ENCODE measurements at places on chromosomes 5 and 9. TPM values are rescaled to one million over a fixed set of nuclear protein-coding genes. Genes with fewer than 3 reads are reported as not detected.

- no peak for DNase-seq
Measured at GRCh38 chr9:27423915-27424710, 100.0 kb upstream of the IFNK start.

Gene HRH2
- total RNA-seq: 1.4 TPM

DNA sequence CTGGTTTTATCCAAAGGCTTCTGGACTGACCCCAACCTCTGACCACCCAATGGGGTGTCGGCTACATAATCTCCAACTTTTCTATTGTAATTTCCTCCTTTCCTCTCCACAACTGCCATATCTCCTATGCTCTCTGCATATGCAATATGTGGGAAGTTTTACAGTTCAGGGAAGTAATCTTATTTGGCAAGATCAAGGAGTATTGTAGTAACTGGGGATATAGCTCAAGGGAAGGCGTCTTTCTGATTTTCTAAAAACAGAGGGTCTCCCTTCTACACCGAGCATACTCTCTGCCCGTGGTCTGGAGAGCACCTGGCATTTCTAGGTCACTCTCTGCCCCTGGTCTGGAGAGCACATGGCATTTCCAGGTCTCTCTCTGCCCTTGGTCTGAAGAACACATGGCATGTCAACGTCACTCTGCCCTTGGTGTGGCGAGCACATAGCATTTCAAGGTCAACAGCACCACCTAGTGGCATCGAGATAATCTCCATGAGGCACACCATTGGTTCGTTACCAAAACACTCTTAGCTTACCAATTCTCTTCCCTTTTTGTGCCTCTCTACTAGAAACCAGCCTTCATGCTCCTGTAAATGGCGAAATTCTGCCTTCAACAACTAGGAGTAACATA, 616.4 kb upstream of the NUDT12 start:
- DNase-seq: peak; percentile 23

Gene HSD17B4
- total RNA-seq: 128 TPM

- DNase-seq: no peak
Measured at GRCh38 chr9:108163321-108164005, 673.9 kb upstream of the KLF4 start.

DNA sequence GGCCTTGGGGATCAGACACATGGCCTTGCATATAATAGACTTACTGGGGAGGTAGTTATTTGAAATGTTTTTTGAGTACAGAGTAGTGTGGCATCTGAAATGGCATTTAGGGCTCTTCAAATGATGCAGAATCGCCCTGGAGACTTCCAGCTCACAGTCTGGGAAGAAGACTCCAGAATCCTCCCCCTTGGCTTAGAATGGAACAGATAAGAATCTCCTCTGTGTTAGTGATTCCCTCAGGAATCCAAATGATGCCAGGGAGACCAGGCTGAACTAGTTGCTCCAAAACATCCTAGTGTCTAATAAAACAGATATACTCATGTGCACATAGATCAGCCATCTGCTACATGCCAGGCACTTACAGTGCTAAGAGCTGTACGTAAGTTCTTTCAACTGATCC, 38.6 kb upstream of the SMC5 start:
- DNase-seq: no peak

DNA sequence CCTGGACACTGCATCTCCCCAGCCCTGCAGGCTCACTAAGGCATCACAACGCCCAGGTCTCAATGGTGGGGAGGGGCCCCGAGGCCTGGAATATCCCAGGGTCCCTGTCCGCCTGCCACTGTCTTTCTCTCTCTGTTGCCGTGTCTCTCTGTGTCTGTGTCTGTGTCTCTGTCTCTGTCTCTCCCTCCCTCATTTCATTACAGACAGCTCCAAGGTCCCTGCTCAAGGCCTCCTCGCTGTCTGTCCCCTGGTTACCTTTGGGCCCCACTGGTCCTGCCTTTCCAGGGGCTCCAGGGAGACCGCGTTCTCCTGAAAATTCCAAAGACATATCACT, 3.2 kb downstream of the FCN1 start:
- DNase-seq: no peak

- DNase-seq: no peak
Measured at GRCh38 chr5:109688630-109688969, 1.1 kb upstream of the MAN2A1 start.

- DNase-seq: no peak
Measured at GRCh38 chr5:6322163-6322713, 56.1 kb downstream of the MED10 start.

- no peak for DNase-seq
Measured at GRCh38 chr5:156188016-156188415, 138.9 kb upstream of the SGCD start.

Gene MAP1B
- 16.8 TPM for total RNA-seq

GRCh38 chr9:126722252-126722921, 82.5 kb upstream of the ZBTB43 start:
- DNase-seq: peak; percentile 89

DNA sequence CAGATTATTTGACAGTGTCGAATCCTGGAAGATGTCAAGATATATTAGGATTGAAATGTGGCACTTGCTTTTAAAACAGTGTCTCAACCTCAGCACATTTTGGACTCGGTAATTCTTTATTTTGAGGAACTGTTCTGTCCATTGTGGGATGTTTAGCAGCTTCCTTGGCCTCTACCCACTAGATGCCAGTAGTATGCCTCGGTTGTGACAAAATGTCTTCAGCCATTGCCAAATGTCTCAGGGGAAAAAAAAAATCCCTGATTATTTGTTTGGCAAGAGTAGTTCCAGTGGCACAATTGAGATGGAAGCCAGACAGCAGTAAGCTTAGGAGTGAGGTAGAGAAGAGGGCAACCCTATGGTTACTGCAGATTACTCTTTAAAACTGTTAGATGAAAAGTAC, 694.5 kb upstream of the RIOK2 start:
- no peak for DNase-seq

DNA sequence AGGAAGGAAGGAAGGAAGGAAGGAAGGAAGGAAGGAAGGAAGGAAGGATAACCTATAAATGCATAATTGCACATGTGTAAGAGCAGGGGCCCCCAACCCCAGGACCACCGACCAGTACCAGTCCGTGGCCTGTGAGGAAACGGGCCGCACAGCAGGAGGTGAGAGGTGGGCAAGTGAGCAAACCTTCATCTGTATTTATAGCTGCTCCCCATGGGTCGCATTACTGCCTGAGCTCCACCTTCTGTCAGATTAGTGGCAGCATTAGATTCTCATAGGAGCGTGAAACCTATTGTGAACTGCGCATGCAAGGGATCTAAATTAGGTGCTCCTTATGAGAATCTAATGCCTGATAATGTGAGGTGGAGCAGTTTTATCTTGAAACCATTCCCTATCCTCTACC, 66.1 kb downstream of the SH3RF2 start:
- no peak for DNase-seq

DNA sequence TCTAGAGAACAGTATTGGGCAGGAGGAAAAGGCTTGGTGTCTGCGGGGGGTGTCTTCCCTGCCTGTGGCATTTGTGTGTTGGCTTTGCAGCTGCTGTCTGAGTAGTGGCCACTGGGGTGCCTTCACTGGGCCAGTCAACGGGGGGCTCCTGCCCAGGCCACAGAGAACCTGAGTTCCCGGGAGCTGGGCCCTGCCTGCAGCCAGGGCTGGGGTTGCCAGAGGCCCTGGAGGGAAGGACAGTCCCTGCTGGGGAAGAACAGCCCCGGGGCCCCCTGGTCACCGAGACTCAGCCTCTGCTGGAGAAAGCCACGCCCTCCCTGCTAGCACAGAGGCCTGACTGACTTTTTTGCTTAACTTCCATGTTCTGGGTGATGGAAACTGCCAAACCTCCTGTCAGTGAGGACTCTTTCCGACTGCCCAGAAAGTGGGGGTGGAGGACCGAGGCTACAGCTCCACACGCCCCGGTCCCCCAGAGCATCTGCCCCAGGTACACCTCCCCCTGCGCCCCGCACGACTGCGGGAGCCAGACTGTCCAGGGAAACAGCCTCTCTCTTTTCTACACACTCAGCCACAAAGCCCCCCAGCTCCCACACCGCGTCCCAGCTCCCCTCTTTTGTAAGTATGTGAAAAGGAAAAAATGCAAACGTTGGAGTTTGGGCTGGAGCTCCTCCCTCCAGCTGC, 133.4 kb downstream of the DAB2IP start:
- no peak for DNase-seq

Gene TCF7
- 6.8 TPM for total RNA-seq

- no peak for DNase-seq
Measured at GRCh38 chr5:84779186-84779585, 394.5 kb upstream of the EDIL3 start.

GRCh38 chr9:77802515-77803293, 154.6 kb upstream of the GNA14 start:
- DNase-seq: no peak

Gene ADRB2
- total RNA-seq: 0.64 TPM

DNA sequence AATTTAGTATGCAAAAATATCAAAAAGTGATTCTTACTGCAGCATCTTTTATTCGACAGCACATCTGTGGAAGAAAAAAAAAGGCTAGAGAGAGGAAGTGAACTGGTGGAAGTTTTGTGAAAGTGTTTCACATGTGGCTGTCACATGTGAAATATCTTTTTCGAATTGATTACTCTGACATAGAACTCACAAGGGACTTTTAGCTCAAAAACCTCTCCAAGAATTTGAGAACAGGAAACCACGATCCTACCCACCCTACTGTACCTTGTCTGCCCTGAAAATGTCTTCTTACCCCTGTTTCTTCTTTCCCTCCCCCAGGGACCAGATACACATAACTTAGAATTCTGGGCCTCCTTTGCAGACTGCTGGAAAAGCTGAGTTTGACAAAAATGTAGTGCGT, 106.5 kb upstream of the PRRC1 start:
- DNase-seq: no peak

GRCh38 chr9:5455181-5455580, 4.8 kb downstream of the CD274 start:
- DNase-seq: no peak

Gene PTGS1
- 9.9 TPM for total RNA-seq

DNA sequence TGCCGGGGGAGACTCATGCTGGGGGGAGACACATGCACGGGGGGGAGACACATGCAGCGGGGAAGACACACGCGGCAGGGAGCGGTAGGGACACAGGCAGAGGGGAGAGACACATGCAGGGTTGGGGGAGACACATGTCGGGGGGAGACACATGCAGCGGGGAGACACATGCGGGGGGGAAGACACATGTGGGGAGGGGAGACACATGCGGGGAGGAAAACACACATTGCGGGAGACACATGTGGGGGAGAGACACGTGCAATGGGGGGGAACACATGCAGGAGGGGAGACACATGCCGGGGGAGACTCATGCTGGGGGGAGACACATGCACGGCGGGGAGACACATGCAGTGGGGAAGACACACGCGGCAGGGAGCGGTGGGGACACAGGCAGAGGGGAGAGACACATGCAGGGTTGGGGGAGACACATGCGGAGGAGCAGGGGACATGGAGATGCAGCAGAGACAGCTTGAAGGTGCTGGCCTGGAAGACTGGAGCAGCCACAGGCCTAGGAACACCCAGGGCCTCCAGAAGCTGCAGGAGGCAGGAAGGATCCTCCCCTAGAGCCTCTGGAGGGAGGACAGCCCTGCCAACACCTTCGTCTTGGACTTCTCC, 20.3 kb upstream of the OLFM1 start:
- no peak for DNase-seq

DNA sequence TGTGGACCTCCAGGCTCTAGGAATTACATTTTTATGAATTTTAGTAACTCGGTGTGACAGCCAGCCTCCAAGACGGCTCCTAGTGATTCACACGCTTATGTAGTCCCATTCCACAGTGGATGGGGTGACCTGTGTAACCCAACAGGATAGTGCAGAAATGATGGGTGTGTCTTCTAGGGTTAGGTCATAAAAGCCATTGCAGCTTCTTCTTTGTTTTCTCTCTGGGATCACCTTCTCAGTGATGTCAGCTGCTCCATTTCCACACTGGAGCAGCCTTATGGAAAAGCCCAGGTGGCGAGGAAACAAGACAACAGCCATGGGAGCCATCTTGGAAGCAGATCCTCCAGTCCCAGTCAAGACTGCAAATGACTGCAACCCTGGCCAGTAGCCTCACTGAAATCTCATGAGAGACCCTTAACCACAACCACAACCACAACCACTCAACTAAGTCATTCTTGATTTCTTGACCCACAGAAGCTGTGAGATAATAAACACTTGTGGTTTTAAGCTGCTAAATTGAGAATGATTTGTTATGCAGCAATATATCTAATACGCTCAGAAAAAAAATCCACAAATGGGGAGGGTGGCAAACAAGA, 5.1 kb upstream of the GNPDA1 start:
- DNase-seq: no peak

Gene WDR38
- not detected for total RNA-seq

GRCh38 chr9:33178972-33179697, 12.0 kb upstream of the B4GALT1 start:
- DNase-seq: no peak

GRCh38 chr9:113712053-113712452, 164.1 kb upstream of the ZNF618 start:
- DNase-seq: no peak

DNA sequence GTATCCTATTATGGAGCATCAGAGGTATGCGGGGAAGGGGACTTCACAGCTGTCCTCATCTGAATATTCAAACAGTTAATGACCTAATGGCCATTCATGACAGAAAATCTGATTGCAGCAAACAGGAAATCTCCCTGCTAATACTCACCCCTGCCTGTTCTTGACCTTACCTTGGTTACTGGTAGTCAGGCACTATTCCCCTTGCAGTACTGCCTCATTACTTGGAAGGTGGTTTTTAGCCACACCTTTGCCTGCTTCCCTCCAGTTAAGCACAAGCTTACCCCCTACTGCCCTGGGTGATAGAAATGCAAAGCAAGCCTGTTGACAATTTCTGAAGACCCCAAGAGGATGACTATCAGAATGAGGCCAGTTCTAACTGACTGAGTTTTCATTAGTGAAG, 332.4 kb downstream of the NTRK2 start:
- DNase-seq: no peak

DNA sequence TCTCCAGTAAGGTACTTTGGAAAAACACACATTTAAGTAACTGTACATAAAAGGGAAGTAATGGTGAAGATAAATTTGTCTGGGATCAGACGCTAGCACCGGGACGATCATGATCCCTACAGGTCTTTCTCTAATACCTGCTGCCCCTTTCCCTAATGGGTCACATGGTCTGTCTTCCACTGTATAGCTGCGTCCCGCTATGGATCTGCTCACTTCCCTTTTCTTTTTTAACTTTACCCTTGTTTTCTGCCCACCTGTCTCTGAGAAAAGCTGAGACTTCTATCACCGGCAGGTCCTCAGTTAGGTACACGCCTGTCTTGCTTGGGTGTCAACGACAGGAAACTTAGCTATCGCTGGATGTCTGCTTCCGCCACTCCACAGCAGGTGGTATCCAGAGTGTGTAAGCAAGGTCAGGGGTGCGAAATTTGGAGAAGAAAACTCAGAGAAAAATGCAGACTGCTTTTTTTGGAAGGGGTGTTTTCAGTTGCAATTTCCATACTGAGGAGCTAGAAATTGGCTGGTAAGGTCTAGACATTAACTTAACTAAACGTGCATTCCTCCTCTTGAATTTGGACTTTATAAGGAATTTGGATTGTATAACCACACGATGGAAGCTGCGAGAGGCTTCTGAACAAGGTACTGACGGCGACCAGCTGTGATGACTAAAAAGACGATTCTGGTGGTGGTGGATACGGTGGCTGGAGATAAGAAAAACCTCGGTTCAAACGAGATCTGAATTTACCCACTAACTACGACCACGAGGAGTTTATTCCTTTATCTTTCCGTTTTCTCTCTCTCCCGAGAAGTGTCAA, 1.1 kb upstream of the ICE1 start:
- no peak for DNase-seq
